ENCODE measurements at places on chromosomes 2 and 18.

GRCh38 chr2:228180181-228181097, 1.0 kb downstream of the SPHKAP start:
- DNase-seq, result no peak

DNA sequence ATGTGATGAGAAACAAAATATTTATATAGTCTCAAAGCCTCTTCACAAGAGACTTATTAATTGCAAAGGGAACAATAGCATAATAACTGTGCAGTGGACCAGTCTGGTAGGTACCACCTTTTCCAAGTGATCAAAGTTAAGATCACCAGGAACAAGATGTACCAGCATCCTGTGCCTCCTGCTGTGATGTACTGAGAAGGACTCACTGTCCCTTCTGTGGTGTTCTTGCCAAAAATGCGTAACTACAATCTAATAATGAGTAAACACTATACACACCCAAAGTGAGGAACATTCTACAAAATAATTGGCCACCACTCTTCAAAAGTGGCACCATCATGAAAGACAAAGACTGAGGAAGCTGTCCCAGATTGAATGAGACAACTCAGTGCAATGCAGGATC, 14.5 kb downstream of the GNLY start:
- no peak for DNase-seq

DNA sequence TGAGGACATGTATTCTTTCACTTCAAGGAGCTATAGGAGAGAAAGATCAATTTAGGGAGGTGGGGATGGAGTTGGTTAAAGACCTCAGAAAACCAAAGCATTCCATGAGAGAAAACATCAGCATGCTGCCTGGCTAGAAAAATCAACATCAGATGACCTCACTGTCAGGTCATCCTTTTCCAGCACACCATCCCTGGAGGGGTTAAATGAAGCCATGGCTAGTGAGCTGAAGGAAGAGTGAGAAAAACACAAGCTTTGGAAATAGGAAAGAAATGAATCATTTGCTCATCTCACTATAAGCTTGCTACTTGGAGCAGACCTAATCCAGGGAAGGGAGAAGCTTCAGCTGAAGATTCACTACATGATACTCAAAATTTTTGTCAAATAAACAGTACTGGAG, 109.5 kb upstream of the ITGB6 start:
- DNase-seq, result no peak

GRCh38 chr18:2330764-2331163, 240.5 kb downstream of the METTL4 start:
- no peak for DNase-seq

- DNase-seq, result no peak
Observed at GRCh38 chr2:108407864-108408729, 30.3 kb downstream of the SULT1C4 start.

DNA sequence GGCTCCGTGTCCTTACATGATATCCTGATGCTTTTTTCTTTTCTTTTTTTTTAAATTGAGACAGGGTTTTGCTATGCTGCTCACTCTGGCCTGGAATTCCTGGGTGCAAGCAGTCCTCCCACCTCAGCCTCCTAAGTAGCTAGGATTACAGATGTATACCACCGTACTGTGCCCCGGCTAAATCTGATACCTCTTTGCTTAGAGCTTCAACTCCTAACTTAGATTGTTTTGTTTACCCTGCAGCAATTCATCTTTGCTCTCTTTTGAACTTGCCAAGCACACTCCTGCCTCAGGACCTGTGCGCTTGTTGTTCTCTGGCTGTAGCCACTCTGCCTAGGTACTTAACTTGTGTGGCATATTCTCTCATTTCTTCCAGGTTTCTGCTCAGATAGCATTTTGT, 24.5 kb downstream of the RAB10 start:
- no peak for DNase-seq

DNA sequence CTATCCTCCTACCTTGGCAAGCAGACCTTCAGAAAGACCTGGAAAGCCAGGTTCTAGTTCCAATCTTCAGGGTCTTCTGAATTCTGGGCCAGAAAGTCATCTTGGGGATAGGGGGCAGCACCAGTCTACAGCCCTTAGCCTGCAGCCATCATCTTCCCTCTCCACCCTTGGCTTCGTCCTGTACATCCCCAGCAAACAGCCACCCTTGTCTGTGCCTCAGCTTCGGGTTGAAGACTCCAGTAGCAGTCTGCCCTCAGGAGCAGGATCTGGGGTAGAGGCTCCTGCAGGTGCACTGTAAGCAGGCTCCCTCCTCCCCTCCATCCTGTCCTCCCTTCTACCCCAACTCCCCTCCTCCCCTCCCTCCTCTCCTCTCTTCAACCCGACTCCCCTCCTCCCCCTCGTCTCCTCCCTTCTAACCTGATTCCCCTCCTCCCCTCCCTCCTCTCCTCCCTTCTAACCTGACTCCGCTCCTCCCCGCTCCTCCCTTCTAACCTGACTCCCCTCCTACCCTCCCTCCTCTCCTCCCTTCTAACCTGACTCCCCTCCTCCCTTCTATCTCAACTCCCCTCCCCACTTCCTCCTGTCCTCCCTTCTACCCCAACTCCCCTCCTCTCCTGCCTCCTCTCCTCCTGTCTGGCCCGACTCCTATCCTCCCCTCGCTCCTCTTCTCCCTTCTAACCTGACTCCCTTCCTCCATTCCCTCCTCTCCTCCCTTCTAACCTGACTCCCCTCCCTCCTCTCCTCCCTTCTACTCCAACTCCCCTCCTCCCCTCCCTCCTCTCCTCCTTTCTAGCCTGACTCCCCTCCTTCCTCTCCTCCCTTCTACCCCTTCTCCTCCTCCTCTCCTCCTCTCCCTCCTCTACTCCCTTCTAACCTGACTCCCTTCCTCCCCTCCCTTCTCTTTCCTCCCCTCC, 90.1 kb upstream of the SMAD2 start:
- DNase-seq, result no peak

- no peak for DNase-seq
Observed at GRCh38 chr2:116804901-116805300, 1009.6 kb upstream of the DDX18 start.

DNA sequence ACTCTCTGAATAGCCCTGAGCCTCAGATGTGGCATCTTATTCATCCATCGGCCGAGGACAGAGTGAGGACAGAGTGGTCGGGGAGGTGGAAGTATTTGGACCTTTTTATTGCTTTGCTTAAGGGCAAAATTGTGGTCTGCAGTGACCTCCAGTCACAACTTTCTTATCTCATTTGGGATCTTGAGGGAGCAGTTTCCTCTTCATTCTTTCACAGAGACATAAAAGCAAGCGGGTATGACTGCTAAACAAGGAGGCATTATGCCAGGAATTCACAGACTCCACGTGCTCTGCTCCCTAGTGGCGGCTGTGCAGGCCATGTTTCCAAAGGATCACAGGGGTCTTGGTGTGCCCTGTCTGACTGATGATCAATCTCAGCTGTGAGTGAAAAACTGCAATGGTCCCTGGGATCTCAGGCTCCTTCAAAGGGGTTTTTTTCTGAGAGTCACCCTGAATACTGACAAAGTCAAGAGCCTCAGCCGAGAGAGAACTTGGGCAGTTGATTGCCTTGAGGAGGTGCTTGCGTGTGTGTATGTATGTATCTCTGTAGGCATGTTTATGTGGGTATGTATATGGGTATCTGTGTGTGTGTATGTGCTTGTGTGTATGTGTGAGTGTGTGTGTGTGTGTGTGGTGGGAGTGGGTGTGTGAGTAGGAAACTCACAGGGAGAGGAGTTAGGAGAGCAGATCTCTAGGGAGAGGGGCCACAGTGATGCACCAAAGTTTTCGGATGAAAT, 47.7 kb downstream of the RAPGEF4 start:
- DNase-seq, result no peak

DNA sequence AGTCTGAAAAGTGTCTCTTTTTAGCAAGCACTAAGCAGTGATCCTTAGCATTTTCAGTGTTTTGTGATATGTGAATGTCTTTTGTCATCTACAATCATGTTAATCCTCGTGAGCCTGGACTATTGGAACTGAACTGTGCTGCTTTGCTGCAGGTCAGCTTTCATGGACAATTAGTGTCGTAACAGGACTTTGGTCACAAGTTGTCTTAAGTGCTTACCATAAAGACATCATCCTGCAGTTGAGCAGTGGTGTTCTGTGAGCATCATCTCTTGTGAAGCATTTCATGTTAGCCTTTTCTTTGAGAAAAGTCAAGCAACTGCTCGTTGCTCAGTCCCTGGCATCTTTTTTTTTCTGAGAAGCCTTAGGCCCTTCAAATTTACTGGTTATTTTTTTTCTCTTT, 135.9 kb downstream of the ZNF407 start:
- no peak for DNase-seq

Data from NCI-H460 (cell line).